NCI-H1930 (cell line): ENCODE measurements at places on chromosomes 5 and 9.

DNA sequence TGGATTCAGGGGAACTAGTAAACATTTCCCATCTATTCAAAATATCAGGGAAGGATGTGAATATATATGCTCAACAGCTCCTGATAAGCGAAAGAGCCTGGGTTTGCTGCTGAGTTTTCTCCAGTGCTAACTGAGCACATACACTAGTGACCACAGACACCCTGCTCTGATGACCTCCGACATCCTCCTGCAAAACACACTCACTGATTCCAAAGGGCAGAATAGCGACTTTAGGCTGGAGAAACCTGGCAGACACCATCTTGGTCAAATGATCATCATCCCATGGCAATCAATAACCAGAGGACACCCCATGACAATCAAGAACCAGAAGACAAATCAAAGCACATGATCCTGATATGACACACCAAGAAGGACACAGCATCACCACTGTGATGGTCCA is 9.2 kb upstream of the GADD45G start:
- DNase-seq, result no peak

- no peak for DNase-seq
Measured at GRCh38 chr9:114034196-114034595, 43.9 kb downstream of the AMBP start.

GRCh38 chr5:95350631-95351030 is 40.5 kb upstream of the FAM81B start:
- no peak for DNase-seq

DNA sequence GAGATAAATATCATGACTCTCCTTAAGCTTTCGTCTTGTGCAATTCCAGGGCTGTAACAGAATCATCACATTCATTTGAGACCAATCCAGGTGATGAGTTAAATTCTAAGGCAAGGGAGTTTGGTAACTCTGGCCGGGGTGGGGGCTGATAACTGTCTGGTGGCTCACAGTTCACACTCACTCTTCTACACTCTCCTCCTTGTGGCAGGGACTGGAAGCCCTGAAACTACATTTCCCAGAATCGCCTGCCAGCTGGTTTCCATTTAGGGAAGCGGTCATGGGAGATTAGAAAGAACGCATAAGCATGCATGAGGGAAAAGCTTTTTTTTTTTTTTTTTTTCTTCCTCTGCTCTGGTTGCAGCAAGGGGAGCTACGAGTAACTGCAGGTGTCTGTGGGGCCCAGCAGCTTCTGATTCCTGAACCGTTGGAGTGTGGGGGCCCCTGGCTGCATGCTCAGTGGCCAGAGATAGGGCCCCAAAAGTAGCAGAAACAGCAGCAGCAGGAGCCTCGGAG is 154.8 kb upstream of the TBC1D2 start:
- no peak for DNase-seq

- DNase-seq, result no peak
Measured at GRCh38 chr5:53311681-53312080, 168.7 kb upstream of the FST start.

GRCh38 chr9:116951588-116952435 is 264.7 kb downstream of the TRIM32 start:
- DNase-seq, result no peak
